ENCODE measurements at places on chromosomes 1 and 21.

GRCh38 chr1:231883382-231883781 lies 256.8 kb downstream of the DISC1 start:
- no peak for DNase-seq

- no peak for DNase-seq
Observed at GRCh38 chr1:31064111-31064717, 1.3 kb downstream of the PUM1 start.

DNA sequence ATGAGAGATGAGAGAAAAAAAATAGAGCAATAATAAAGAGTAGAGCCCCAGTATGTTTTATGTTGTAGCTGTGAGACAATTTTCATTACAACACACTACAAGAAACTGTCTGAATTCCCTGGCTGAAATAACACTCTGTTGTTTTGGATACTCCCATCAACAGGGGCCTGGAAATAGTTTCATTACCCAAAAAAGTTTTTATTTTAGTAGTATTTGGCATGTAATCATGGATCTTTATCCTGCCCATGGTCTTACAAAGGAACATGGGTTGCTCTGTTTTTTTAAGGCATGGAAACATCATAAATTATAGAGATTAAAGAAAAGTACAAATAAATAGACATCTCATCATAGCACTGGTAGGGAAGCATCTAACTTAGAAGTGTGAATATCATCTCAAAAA lies 56.3 kb downstream of the GNG12 start:
- DNase-seq, result no peak

- no peak for DNase-seq
Observed at GRCh38 chr1:101310506-101310905, 73.7 kb downstream of the S1PR1 start.

- no peak for DNase-seq
Observed at GRCh38 chr1:34688006-34688741, 66.7 kb upstream of the GJB5 start.

DNA sequence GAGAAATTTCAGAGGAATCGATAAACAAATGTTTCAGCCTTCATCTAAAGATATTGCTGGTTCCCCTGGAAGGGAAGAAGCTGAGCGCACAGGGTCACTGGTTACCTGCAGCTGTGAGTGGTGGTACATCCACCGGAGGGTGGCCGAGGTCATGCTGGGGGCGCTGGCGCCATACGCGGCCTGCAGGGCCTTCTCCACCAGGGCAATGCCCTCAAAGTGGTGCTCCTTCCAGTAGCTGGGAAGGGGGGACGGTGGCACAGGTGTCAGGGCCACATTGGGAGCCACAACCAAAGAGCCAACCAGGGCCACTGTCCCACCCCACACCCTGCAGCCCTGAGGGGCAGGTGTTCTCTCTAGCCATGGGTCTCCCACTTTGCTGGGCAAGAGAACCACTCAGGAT lies 4.7 kb downstream of the AKR7A3 start:
- DNase-seq, result no peak

GRCh38 chr1:154716011-154716410 lies 108.0 kb upstream of the ADAR start:
- DNase-seq, result no peak

DNA sequence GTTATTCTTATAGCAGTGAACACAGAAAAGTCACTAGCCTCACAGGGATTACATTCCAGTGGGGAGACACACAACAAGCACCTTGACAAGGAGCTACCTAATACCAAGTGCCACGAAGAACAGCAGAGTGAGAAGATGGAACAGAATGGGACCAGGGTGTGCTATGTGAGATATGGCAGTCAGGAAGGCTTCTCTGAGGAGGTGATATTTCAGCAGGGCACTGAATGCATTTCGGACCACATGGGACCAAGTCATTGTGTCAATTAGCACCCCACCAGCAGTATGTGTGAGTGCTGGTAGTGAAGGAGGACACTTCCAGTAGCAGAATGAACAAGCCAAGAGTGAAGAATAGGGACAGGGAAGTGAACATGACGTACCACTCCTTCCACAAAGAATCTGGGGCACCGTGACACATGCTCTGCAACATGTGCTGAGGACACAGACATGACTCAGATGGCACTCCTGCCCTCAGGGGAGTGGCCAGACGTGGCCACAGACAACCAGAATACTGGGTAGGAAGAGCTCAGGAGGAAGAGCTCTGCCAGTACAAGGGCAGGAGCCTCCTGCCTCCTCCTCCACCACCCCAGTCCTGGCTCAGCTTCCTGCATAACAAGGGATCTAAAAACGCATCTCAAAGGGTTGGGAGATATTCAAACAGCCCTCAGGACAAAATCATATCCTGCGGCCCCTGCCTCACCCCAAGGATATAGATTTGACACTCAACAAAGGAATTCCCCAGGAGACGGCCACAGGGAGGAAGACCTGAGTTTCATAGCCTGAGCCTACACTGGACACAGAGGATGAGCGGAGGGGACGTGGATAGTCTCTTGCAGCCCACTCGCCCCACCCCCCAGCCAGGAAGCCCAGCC lies 102.5 kb downstream of the TRABD2B start:
- DNase-seq, result no peak

DNA sequence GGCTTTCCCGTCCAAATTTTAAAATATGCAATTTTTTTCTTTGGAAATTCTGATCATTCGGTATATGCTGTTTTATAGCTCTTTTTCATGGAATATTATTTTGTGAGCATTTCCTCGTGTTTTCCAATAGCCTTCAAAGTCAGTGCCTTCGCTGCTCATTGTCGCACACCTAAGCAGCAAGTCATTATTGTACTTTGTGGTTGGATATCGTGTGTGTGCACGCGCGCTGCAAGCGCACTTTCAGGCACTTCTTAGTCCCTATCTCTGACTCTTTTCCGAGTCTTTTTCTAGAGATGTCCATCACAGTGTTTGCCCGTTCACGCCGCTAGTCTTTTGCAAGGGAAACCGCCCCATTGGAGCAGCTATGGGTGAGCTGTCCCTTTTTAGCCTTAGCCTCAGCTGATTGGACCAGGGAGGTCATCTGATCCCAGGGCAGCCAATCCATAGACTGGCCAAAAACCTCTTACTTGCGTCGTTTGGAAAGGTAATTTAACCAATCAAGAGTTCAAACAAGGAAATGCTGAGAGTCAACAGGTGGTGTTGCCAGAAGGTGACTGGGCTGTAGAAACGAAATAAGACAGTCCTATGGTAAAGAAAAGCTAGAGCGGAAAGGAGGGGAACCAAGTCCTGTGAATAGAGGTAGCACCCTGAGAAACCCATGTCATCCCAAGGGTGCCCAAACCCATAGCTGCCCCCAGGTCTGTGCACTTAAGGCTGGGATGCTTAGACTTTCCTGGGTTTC lies 710 bp upstream of the HYI start:
- peak; percentile 63 for DNase-seq

DNA sequence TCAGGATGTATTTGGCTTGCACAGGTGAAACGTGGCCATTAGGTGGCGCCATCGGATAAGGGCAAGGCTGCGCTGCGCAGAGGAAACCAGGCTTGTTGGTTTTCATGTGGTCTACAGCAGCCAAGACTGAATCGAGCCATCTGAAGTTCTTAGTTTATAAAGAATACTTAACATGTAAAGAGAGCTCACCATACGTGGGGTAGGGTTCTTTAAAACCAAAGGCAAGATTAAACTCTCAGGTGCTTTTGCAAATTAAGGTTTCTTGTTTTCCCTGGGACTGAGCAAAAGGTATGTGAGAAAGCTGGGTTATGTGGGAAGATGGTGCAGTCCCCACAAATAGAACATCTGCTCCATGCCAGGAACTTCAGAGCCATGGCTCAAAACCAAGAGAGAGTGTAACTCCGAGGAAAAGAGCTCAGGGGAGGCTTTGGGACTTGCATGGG lies 9.3 kb downstream of the MASP2 start:
- peak; percentile 73 for DNase-seq

DNA sequence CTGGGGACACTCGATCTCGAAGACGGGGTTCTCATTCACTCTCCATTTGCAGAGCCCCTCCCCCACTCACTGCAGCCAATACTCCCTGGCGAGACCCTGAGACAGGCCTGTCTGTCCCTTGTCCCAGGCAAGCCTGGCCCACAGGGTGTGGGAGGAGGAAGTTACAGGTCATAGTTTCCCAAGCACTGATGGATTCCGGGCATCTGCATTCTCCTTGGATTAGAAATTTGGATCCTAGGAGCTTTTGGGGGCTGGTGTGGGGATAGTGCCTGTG lies 11.3 kb downstream of the WNT3A start:
- no peak for DNase-seq

DNA sequence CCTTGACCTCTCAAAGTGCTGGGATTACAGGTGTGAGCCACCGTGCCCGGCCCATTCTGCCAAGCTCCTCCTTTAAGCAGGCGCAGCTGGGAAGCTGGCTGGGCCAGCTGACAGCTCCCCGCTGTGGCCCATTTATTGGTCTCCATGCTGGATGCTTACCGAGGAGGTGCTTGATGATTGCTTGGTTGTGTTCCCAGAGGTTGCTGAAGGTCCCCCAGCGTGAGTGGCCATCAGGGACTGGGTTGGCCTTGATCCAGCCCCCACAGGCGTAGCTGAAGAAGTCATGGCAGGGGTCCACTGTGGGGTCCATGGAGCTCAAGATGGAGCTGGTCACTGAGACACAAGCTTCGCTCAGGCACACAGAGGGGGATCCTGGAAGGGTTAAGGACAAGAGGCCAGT lies 17.7 kb downstream of the ECE1 start:
- no peak for DNase-seq

- no peak for DNase-seq
Observed at GRCh38 chr1:153292740-153293479, 19.8 kb downstream of the PGLYRP3 start.

DNA sequence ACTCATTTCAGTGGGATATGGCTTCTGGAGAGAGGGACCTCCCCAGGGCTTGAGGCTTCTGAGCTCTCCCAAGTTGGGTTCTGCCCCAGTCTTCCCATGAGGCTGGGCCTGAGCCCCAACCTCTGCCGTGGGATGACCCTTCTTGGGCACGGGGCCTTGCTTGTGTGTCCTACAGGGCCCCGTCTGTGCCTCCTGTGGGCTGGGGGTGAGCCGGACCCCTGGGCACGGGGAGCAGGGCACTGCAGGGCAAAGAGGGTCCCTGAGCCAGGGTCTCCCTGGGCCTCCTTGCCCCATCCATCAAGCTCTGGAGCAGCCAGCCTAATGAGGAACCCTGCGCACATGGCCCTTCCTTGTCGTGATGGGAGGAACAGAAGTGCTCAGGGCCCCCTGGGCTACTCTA lies 5.2 kb upstream of the SMYD3 start:
- DNase-seq, result no peak

DNA sequence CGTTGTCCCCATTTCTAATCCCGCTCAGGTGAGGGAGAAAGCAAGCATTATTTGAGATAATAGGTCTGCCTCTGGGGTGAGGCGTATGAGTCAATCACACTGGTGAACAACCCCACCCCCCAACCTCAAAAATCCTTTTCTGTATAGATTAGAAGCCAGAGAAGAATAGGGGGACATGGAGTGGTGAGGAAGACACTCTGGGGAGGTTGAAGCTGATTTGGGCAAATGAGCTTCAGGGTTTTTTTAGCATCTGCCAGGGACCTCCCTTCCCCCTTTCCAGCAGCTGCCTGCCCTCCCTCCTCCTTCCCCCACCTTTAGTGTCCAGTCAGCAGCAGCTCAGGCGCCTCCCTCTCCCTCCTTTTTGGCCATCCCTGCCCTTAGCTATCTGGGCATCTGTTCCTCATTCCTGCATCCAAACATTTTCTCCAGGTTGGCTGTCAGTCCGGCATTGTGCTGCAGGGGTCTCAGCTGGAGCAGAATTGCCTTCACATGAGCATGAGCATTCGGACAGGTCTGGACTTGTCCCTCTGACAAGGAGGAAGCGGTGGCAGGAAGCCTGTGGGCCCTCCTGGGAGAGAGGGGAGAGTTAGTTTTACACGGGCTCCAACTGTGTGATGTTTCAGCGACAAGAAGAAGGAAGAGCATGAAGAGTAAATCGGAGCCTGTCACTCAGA lies 30.8 kb upstream of the PTGFRN start:
- DNase-seq, result no peak

DNA sequence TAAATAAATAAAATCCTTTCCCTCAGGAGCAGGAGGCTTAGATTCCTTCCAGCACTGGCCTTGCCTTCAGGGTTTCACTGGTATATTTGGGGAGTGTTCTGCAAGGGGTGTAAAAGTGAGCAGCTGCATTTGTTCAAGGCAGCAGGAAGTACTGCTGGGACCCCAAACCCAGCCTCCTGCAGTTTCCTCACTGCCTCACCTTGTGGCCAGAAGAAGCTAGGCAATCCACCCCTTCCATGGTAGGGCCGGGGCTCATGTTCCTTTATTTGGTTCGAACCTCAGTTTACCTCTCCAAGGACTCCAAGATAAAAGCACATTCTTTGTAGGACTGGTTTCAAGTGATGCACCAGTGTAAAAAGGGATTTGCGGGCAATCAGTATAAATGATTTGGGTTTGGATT lies 21.0 kb upstream of the CFAP126 start:
- DNase-seq, result no peak

GRCh38 chr21:41683815-41684214 lies 83.0 kb downstream of the RIPK4 start:
- DNase-seq, result no peak

DNA sequence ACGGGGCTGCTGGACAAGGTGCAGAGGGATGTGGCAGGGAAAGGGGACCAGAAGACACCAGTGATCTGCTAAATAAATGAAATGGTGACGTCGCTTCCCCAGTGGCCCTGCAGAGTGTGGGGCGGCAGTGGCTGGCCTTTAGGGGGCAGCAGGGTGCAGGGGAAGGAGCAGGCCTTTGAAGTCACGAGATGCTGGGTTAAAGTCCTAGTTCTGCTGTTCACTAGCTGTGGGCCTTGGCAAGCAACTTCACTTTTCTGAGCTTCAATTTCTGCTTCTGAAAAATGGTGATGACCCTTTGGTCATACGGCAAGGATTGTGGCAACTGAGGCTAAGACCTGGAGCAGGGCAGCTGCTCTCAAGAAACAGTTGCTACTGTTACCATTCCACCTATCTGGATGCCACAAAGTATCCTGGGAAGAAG lies 9.2 kb upstream of the GALE start:
- DNase-seq, result peak; percentile 11

- no peak for DNase-seq
Observed at GRCh38 chr1:234925440-234926263, 203.0 kb downstream of the TOMM20 start.

GRCh38 chr1:164608651-164609057 lies 49.7 kb downstream of the PBX1 start:
- no peak for DNase-seq

DNA sequence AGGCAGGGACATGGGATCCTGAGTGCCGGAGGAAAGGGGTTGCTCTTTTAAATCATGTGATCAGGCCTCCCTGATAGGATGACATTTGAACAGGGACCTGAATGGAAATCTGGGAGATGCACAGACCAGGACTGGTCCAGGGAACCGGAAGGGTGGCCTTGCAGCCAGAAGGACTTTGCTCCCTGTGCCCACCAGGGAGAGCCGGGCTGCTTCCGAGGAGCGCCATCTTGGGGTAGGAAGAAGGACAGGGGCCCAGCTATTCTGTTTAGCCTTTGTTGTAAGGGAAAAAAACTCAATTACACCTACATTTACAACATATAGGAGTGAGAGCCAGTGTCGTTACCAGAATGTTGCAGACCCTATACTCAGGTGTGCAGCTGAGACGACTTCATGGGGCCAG lies 5.5 kb downstream of the KLHDC7A start:
- no peak for DNase-seq
